ENCODE measurements at places on chromosomes 5 and 9. TPM values are rescaled to one million over a fixed set of nuclear protein-coding genes. Genes with fewer than 3 reads are reported as not detected.

Gene RALGDS
- total RNA-seq: 32.5 TPM

Gene LEAP2
- not detected for total RNA-seq

Gene OSMR
- total RNA-seq: 21.4 TPM

Gene ZNG1F
- total RNA-seq: 6.5 TPM

Gene GKAP1
- 2.1 TPM for total RNA-seq

Gene GFI1B
- total RNA-seq: not detected

Gene HSPB3
- not detected for total RNA-seq

Gene ISCA1
- 27.2 TPM for total RNA-seq

Gene UNC5A
- total RNA-seq: 0.30 TPM

Data from epithelial cell of umbilical artery (primary cell).